ENCODE measurements at places on chromosomes 1 and 21.

GRCh38 chr1:31441073-31441472 is 28.1 kb downstream of the SERINC2 start:
- DNase-seq: no peak

DNA sequence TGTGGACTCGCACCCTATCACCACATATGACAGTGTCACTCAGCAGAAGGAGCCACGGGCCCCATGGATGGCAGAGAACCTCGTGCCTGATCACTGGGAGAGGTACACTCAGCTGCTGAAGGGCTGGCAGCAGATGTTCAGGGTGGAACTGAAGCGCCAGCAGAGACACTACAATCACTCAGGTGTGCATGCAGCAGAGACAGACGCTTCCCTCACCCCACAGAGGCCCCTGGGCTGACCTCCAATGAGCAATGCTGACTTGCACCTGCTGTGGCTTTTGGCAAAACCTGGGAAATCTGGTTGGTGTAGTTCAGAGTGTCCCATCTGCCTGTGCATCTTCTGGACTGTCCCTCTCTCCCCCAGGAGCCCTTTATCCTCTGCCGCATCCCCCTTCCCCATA is 51.9 kb downstream of the KIAA1614 start:
- DNase-seq: no peak

DNA sequence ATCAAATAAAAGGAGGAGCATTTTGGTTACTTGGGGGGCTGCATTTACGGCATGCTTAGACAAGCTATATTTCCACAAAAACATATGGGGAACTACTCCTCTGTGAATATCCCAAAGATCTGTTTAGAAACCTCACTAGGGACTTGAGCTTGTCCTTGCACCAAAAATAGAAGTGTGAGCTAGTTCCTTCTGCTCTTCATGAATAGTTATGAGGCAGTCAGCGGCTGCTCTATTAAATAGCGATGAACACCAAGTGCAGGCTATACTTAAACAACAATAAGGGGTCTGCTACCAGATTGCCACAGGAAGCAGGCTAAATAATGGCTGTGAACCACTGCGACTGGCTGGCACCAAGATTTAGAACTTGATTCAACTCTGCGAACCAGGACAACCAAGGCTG is 190.1 kb downstream of the PCP4 start:
- DNase-seq: no peak

GRCh38 chr1:153649863-153650235 is 8.7 kb upstream of the SNAPIN start:
- DNase-seq: no peak

GRCh38 chr21:44365251-44365966 is 12.0 kb downstream of the TRPM2 start:
- DNase-seq: no peak

DNA sequence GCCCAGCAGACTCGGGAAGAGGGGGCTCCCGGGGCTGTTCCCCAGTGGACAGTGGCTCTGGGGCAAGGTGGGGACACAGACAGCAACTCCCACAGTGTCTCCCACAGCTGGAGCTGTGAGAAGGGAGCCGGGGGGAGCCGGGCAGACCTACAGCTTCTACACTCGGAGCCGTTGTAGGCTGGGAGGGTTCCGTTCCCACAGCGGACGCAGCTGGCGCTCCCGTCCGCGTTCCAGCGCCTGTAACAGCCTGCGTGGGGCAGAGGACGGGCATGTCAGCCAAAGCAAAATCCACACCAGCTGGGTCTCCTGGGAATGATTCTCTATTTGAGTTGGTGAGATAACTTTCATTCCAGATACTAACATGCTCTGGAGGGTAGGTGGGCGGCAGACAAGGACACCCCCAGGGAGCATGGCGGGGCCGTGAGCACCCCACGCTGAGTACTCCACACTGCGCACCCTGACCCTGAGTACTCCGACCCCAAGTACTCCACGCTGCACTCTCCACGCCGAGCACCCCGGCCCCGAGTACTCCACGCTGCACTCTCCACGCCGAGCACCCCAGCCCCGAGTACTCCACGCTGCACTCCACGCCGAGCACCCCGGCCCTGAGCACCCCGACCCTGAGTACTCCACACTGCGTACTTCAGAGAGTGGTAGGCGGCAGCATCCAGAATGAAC is 13.4 kb upstream of the RNF223 start:
- DNase-seq: no peak
